ENCODE measurements at places on chromosomes 7 and 10.

GRCh38 chr7:155222573-155222972, 75.1 kb upstream of the INSIG1 start:
- DNase-seq: no peak

DNA sequence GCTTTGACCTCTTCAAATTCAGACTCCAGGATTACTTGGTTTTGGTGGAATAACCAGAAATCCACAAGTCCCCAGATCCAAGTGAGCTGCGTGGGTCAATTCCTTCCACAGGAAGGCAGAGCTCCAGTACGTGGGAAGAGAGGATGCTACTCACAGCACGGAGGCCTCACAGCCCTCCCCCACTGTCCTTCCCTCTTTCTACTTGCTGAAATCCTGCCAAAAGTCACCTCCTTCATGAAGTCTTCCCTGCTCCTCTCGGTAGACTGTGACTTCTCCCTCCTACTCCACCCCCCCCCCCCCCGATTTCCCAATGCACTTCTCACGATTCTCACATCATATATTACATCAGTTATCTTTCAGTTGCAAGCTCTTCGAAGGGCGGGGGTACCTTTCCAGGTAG, 12.3 kb downstream of the CAMK2G start:
- DNase-seq: no peak

DNA sequence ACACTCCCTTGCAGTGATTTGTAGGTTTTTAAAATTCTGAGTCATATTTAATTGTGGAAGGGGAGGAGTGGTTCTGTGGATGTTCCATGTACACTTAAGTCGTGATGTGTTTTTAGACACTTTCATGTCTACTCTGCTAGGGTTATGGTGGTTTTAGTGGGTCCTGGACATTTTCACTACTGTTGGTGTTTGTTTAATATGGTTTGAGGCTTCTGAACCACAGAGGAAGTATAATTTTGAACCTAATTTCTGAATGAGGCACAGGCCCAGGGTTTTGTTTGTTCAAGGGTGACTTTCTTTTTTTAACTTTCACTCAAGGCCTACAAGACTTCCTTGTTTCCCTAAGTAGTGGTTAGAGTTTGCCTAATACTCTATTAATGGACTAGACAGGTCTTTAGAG, 13.3 kb downstream of the SLC26A5 start:
- DNase-seq: no peak

DNA sequence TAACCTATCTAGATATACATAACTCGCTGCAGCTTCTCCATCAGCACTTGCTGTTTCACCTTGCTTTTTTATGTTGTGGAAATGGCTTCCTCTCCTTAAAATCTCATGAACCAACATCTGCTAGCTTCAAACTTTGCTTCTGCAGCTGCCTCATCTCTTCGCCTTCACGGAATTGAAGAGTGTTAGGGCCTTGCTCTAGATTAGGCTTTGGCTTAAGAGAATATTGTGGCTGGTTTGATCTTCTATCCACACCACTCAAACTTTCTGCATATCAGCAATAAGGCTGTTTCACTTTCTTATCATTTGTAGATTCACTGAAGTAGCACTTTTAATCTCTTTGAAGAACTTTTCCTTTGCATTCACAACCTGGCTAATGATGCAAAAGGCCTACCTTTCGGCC, 49.2 kb upstream of the AGR3 start:
- DNase-seq: peak; percentile 21

DNA sequence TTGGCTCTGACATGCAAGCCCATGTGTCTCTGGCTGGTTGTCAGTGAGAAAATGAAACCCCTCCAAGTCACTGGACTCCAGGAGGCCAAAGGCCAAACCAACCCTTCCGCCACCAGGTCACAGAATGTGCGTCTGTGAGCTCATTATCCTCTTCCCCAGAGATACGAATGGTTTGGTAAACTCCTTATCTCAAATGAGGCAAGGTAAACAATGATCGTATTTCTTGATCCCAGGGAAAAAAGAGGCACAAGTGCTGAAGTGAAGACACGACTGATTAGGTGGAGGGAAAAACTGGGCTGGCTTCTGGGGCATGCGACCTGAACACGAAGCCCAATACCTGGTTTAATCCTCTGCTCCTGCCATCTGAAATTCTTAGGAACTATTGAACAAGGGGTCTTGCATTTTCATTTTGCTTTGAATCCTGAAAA, 70.6 kb upstream of the ARID5B start:
- DNase-seq: no peak

- no peak for DNase-seq
These were observed 4.7 kb upstream of the AFAP1L2 start for GRCh38 chr10:114408968-114409444.

- no peak for DNase-seq
These were observed 97.6 kb upstream of the ITGB1 start for GRCh38 chr10:33055625-33056024.

GRCh38 chr7:158075633-158076001, 512.0 kb downstream of the PTPRN2 start:
- DNase-seq: no peak

DNA sequence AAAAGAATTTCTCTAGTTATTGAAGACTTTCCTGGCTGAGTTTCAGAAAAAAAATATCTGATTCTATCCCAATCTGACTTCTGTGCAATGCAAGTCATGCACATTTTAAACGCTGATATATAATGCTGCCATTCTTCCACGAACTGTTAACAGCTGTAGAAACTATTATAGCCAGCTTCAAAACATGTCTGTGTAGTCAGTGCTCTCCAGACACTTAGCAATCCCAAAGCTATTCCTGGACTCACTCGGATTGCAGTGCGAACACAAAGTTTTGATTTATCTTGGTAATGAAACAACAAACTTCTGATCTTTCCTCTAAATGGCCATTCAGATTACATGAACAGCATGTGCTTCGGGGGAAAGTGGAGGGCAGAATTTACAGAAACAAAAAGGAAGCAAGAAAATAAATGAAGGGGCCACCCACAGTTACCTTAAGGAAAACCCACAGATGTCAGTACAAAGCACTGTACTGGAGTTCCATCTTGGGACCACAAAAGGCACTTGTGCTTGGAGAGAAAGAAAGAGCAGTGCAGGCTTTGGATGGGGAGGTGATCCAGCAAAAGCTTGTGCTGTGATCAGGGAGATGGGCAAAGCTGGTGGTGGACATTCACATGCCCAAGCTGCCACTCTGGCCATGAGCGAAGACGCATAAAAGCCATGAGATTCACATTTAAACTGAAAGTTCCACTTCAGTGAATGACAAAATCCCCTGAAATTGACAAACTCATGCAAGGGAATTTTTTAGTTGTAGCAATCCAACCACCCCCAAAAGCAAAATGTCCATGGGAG, 32.1 kb upstream of the ADO start:
- DNase-seq: no peak

GRCh38 chr10:91335147-91335546, 75.0 kb upstream of the HECTD2 start:
- no peak for DNase-seq

DNA sequence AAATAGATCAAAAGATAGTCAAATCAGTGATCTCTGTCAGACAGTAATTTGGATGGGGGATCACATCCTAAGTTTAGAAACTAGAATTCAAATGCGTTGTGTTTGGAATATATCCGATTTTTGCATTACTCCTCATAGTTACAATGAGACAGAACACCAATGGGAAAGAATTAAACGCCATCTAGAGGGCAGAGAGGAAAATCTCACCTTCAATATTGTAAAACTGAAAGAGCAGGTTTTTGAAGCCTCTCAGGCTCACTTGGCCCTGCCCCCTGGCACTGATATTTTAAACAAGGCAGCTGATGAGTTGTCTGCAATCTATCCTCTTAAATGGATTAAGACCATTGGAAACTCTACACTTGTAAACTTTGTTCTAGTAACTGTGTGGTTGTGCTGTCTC, 17.7 kb downstream of the FRG2B start:
- DNase-seq: no peak

DNA sequence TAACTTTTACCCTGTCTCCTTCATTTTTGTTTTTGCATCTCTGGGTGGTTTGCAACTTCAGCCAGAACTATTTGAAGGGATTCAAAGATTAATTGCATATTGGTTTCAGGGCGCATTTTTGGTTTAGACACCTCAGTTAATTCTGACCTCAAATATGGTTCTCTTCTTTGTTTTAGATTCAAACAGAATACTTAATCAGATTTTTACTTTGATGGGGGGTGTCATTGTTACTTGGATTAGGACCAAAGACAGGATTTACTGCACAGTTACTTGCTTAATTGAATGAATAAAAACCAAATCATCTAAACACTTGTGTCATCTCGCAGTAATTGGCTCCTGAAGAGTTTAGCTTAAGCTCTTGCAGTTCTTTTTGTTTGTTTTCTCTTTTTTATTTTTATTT, 100.9 kb downstream of the PHTF2 start:
- no peak for DNase-seq

DNA sequence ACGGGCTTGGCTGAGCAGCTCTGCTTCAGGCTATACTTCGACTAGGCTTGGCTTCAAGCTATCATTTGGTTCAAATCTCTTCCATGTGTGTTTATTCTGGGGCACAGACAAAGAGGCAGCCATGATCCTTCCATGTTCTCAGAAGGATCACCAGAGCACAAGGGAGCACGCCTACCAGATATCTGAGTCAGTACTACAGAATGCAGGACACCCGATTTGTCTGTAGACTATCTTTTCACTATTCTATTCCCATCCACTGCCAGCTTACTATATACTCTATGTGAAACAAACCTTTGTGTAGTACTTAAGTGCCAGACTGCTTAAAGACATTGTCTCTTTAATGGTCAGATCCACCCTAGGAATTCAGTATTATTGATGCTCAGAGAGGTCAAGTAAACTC, 35.1 kb downstream of the CH25H start:
- no peak for DNase-seq

- no peak for DNase-seq
These were observed 8.0 kb downstream of the COA1 start for GRCh38 chr7:43721193-43721806.

GRCh38 chr10:59019603-59020002, 156.8 kb upstream of the PHYHIPL start:
- DNase-seq: no peak

- DNase-seq: no peak
These were observed 14.8 kb downstream of the COBL start for GRCh38 chr7:51301806-51302205.

- no peak for DNase-seq
These were observed 336.1 kb downstream of the TFEC start for GRCh38 chr7:115694424-115694823.

Data from DND-41 (cell line).